GF-D8 (cell line): ENCODE measurements at places on chromosomes 2 and 18.

DNA sequence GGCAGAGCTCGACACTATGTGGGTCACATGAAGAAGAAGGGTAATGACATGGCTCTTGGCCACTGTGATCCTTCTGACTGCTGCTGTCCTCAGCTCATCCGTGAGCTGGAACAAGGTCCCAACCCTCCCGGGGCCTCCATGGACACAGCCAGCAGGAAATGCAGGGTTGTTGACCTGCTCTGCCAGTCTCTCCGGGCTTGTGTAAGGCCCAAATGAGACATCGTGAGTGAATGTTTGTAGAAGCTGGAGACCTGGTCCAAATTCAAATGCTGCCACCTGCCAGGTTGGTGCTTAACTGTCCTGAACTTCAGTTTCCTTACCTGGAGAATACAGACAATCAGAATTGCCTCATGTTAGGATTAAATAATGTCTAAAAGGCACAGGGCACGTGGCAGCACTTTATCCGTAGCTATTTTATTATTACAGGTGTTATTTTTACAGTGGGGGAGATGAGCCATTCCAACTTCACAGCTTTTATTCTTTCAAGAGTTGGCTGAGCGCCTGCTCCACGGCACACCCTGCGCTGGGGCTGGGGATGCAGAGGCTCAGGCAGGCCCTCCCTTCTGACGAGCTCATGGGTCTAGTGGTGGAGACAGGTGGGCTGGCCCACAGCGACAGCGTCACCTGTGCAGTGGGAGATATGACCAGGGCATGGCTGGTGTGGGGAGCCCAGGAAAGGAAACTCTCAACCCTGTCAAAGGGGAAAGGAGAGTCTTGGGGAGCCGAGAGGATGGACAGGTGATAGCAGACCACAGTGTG lies 15.1 kb downstream of the ARHGEF4 start:
- no peak for DNase-seq

- DNase-seq: no peak
Measured at GRCh38 chr2:162258169-162258568, 14.9 kb upstream of the FAP start.

GRCh38 chr2:9617749-9618148 lies 13.0 kb downstream of the YWHAQ start:
- no peak for DNase-seq

DNA sequence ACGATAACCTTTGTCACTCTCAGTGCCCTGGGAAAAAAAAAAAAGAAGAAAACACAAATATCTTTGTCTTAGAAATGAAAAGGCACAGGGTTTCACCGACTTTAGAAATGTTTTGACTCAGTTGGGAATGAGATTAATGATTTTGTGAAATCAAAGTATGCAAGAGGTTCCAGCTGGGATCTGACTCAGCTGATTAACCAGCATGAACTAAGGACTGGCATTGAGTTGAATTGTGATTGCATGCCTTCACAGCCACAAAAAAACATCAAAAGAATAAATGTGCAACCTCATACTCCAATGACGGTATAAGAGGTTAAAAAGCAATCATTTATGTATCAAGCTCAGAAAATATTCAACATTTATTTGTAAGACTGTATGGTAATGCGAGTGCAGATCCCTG lies 566.6 kb upstream of the DSEL start:
- no peak for DNase-seq

DNA sequence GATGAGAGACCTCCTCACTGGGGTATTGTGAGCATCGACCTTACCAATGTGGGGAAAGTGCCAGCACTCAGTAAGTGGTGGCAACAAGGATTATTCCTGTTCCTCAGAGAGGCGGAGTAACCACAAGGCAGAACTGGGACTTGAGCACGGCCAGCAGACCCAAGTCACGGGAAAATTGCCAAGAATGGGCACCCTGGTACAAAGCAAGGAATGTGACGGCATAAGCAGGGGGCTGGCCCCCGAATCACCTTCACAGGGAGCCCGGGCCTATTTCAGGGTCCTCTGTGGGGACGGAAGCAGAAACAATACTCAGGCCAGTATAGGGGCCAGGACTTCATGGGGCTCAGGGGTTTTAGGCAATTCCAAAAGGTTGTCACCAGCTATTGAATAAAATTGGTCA lies 25.4 kb downstream of the CENPA start:
- DNase-seq: no peak

DNA sequence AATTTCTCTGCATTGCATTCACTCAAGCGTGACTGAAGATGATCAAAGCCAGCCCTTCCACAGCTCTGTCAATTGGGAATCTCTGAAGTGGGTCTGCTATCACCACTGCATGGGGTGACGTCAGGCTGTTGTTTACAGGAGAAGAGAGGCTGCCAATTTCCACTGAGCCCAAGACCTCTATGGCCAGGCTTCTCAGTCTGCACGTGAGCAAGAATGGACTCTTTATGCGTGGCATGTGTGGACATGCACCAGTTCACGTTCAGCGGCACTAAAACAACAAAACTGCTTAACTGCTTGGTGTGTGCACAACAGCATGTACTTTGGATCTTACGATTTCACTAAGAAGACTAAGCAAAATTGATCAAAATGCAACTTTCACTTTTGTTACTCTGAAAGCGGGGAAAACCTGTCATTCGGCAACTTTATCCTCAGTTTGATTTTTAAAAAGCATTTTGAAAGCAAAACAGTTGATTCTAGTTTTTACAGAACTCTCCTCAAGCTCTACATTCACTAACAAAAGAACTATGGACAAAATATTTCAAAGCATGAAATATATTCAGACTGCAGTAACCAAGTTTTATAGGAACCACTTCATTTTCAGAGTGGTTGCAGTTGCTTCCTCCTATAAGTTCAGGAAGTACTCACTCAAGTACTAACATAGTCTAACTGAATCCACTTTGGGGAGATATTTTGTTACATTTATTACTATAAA lies 77.0 kb upstream of the SERTAD2 start:
- no peak for DNase-seq
